ENCODE measurements at places on chromosomes 7 and 10.

- no peak for DNase-seq
Observed at GRCh38 chr7:91165846-91166230, 98.4 kb upstream of the FZD1 start.

GRCh38 chr10:76122056-76122455 lies 690.6 kb downstream of the LRMDA start:
- no peak for DNase-seq

DNA sequence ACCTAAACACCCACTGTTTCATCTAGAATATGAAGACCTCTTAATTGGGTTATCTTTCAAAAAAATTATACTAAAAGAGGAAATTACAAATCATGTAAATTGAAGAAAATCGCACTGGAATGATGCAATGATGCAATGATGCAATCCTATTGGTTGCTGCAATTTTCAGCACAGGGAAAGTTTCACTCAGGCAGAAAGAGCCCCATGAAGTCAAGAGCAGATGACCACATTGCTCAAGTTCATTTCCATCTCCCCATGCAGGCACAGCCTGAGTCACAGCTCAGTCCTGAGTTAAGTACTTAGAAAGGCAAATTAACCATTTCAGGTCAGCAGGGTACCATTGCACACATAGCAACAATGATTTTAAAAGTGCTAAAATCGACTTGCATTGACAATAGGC lies 180.3 kb upstream of the MYO3A start:
- DNase-seq, result no peak

DNA sequence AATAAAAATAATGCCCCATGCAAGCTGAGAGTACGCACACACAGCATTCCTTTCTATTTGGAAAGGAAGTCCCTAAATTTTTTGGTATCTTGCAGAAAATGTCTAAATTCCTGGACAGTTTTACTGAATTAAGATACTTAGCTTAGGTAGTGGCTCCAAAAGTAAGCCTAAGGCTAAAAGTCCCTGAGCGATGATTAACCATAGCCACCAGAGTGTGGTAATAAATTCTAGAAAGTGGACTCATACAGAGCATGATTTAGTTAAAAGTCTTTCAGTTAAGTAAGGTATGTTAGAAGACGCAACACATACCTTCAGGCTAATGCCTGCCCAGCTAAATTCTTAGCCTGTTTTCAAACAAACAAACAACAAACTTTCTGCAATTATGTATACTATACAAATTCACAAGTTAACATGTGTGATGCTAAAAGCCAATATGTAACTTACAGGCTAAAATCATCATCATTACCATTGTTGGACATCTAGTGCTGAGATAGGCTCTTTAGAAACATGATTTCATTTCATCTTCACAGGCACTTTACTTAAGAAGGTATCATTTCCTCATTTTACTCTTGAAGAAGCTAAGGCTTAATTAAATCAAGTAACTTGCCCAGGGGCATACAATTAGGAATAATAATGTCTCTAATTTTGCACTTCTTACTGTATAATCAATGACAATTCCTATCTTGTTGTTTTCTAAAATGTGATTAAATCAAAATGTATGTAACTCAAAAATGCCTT lies 261.4 kb upstream of the YAE1 start:
- no peak for DNase-seq

GRCh38 chr10:61125560-61126170 lies 181.7 kb upstream of the RHOBTB1 start:
- DNase-seq, result no peak

All from neuronal stem cell (in vitro differentiated cells).